CD4-positive, alpha-beta T cell treated with Interleukin-15 for 4 hours (primary cell): ENCODE measurements at places on chromosomes 11 and 22.
A peak's percentile ranks its signal among the peaks of the same experiment; 100 is the strongest.

DNA sequence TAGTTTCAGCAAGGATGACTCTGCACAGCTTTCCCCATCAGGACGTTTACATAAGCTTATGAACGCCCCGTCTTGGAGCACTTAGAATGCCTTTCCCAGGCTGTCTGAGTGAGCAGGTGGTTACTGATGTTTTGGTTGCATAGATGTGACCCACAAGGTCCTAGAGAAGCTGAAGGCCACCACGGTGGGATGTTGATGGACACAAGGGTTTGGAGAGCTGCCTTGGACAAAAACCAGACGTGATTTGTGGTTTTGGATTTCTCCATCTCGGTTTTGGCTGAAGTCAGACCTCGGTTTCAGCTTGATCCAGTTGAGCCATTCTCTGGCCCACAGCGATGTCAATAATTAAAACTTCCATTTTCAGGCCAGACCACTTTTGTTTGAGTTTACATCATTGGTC lies 151.9 kb downstream of the LDLRAD3 start:
- DNase-seq, result no peak

DNA sequence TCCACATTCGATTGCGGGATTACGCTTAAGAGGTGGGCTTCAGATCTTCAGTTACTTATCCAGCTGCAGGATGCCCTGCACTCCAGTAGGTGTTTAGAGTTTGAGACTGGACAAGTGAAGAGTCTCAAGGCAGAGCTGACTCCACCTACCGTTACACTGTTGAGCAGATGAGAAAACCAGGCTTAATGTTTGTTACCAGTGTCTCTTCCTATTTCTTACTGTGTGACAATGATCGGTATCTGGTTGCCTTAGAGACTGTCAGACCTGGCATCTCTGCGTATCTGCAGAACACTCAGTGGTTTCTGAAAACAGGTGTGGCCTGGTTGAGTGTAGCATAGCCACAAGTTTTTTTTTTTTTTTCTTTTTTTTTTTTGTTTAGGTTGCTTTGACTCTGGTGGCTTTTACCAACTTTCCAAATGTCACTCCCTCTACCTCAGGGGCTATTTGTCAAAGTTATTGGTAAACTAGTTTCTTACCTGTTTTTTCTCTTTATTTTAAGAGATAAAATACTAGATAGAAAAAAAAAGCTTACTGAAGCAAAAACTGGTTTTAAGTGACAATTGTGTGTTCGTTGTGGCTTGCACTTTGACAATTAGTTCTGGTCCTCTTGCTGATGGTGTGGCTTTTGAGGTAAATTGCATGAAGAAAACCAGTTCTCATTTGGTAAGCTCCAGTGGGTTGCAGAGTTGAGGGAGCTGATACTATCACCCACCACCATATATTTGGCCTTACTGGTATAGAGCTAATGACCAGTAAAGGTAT lies 284.8 kb downstream of the ETS1 start:
- DNase-seq, result peak; percentile 94

DNA sequence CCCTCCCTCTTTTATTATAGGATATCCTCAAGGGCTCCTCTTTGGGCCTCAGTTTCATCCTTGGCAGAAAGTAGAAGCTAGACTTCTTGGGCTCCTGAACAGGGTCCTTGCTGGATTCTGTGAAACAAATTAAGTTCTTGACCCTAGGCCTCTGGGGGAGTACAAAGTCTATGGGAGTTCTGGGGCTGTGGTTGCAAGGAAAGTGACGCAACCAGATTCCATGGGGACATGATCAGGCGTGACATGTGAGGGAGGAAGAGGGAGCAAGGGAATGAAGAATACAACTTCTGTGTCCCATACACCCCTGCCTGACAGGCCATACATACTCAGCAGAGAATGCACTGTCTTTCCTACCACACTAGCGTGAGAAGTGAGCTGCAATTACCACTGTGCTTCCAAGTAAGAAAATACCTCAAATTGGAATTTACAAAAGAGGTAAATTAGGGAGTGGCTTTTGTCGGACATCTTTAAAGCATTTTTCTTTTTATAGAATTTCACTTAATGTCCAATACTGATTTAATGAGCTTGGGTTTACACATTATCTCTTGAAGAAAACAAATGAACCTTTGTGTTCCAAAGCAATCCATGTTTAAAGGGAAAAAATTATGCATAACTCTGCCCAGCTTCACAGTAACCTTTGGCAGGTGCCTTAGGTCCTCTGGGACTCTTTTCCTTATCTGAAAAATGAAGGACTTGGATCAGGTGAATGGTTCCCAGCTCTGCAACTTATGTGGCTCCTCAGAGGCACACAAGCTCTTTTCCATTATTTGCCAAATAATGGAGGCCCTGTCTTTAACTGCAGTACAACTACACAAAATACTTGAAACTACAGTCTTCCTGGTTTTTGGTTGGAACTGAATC lies 38.9 kb downstream of the LIMK2 start:
- DNase-seq, result no peak

GRCh38 chr11:116427903-116428637 lies 344.7 kb downstream of the BUD13 start:
- no peak for DNase-seq

GRCh38 chr11:15418921-15419320 lies 304.2 kb downstream of the INSC start:
- DNase-seq, result no peak

DNA sequence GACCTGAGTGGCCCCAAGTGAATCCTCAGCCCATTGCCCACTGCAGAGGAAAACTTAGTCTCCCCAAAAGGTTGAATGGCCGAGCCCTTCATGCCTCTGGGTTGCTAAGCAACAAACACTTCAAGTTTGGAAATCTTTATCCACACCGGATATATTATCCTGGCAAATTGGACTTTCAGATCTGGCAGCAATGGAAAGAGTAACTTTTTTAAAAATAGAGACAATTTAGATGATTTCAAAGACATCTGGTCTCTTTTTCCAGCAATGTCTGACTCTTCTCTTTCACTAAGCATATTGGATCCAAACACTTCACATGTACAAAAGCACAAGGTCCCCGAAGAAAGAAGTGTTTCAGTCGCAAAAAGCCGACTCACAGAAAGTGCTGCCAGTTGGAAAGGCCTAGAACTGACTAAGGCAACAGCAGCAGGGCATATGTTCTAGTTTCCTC lies 505.3 kb downstream of the SOX6 start:
- no peak for DNase-seq

DNA sequence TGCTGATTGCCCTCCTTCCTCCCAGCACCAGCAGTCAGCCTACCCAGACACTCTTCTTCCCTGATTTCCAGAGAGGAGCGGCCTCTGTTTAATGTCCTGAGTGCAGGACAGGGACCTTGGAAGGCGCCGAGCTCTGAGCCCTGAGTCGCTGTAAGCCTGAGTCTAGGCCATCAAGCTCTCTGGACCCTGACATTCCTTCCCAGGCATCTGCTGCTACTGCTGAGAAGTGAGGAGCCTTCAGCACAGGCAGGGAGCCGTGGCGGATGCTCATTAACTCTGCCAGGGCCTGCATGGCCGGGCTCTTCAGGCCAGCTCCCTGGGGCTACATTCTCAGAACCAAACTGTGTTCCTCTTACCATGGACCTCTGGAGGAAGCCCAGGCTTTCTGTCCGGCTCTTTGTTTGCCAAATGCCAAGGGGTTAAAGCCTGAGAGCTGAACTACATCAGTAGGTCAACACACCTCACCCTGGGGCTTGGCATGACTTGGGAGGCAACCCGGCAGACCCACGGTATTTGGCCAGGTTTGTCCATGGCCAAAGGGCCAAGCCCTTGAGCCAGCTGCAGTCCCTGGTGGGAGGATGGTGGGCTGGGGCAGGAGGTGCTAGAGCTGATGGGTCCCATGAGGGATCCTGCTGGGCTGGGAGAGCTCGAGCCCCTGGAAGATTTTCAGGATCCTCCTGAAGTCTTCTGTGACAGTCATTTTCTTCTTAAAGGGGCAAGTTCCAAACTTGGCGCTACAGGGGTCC lies 721.4 kb downstream of the BRD1 start:
- no peak for DNase-seq

DNA sequence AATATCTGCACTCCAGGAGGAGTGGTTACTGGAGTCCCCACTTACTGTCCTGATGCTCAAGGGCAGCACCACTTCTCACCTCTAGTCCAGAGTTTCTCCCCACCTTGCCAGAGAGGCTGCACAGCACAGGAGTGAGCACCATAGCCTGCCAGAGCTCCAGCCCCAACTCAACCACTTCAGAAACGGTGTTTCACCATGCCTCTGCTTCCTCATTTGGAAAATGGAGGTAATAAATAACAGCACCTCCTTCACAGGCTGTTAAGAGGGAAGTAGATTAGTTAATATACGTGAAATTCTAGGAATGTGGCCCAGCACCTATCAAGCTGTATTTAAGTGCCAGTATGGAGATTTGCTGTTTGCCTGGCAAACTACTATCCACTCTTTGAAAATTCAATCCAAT lies 63.0 kb downstream of the GALNT18 start:
- DNase-seq, result no peak

GRCh38 chr22:24424001-24424900 lies 3.1 kb upstream of the ADORA2A start:
- DNase-seq, result peak; percentile 31

DNA sequence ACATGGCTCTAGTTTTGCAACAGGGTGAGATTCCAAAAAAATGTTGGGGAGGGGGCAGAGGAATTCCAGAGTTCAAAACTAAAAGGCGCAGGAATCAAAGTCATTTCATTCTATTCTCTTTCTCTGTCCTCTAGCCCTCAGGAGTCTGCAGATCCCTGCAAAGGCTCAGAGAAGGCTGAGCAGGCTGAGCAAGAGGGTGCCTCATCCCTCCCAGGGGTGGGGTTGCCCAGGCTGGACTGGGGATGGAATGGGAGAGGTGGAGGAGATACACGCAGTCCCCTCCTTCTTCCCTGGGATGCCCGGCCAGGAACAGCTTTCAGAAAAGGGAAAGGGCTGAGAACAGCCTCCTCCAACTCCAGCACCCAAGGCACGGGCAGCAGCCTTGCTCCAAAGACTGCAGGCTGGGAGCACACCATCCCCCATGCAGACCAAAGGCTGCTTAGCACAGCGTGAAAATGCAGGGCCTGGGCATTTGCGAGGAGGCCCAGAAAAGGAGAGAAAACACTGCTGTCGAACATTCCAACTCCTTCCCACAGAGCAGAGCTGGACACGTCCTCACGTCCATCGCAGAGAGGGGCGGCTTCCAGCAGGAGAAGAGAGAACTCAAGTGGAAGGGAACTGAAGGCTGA lies 51.8 kb downstream of the MN1 start:
- DNase-seq, result no peak

GRCh38 chr11:48109046-48109666 lies 107.5 kb upstream of the OR4B1 start:
- DNase-seq, result peak; percentile 50
